ENCODE measurements at places on chromosomes 6 and 20.

- DNase-seq: no peak
Observed at GRCh38 chr6:12318749-12319148, 28.6 kb downstream of the EDN1 start.

DNA sequence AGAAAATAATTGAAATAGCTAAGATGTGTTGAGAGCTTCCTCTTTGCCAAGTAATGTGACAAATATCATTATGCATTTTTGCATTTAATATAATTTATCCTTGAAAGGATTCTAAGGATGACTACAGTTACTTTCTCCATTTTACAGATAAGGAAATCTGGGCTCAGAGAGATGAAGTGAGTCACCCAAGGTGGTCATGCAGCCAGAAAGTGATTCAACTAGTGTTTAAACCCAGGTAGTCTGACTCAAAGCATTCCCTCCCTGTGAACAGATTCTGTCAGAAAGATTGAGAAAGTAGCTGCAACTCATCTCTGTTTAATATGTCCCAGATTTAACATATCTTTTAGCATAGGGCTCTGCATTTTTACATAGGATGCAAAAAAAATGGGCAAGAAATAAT, 28.1 kb downstream of the NRSN1 start:
- DNase-seq: no peak

DNA sequence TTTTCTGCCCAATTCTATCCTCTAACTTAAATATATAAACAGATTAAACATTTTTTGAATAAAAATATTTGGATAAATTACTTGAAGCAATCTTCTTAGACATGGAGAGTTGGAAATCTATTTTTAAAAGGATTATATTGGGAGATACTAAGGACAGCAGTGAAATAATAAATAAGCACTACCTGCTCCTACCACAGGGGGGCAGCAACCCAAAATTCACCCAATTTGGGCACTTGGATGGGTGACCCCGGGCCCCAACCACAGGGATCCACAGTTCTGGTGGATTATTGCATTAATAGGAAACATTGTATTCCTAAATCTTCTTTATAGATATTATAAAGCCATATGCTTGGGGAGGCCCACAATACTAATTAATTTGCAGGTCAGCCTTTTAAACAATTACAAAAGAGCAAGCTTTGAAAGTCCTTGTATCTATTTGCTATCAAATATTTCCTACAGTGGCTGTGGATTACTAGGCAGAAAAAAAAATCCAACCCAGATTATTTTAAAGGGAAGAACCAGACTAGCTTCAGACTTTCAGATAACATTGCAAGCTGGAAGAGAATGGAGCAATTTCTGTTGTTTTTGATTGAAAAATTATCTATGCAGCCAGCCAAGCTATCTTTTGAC, 66.4 kb upstream of the PDE10A start:
- DNase-seq: no peak

GRCh38 chr6:13260101-13260598, 68.2 kb downstream of the TBC1D7 start:
- no peak for DNase-seq

DNA sequence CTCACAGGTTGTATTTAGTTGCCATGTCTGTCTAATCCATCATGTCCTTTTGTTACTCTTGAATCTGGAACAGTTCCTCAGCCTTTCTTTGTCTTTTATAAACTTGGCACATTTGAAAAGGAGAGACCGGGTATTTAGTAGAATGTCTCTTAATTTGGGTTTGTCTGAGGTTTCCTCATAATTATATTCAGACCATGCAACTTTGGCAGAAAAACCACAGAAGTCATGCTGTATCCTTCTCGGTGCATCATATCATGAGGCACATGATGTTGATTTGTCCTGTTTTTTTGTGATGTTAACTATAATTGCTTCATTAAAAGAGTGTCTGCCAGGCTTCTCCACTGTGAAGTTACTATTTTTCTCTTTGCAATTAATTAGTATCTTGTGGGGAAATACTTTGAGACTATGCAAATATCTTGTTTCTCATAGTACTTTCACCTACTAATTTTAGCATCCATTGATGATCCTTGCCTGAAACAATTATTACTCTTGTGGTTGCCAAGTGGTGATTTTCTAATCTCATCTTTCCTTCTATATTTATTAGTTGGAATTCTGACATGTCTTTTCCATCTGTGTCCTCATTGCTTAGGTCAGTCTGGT, 837.3 kb downstream of the DHX35 start:
- DNase-seq: no peak

DNA sequence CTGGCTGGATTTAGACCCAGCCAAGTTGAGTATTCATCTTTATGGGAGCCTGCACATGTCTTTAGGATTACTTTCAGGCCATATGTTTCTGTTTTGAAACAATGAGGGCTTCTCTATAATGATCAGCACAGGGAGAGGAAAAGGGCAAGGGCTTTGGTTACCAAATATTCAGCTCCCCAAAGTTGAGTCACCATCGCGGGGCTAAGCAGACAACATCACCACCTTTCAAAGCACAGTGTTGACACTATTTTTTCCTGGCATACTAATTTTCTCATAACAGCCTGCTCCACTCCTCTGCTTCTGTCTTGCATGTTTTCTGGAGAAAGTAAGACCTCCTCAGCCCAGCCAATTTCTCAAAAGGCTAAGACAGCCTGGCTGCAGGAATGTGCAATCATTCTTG, 4.9 kb downstream of the SCML4 start:
- DNase-seq: no peak

GRCh38 chr6:142155091-142155490, 8.0 kb downstream of the VTA1 start:
- DNase-seq: no peak

DNA sequence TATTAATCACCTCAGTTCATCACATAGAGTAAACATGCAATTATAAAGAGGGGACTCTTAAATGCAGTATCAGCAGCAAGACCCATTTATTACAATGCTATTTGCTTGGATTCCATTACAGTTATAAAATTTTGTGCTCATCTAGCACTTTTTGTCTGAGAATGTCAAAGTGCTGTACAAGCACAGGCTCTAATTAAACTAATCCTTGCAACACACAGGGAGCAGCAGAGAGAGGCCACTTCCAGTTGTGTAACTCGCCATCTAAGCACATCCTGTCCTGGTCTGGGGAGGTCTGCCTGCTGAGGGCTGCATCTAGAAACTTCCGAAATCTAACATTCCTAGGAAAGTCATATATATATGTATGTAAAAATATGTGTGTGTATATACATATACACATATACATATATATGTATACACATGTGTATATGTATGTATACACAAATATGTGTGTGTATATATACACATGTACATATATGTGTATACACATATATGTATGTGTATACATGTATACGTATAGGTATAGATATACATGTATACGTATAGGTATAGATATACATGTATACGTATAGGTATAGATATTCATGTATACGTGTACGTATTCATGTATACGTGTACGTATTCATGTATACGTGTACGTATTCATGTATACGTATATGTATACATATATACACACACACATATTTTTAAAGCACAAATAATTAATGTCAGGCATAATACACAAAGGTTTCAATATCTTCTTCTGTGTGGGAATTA, 136.4 kb upstream of the JARID2 start:
- no peak for DNase-seq

DNA sequence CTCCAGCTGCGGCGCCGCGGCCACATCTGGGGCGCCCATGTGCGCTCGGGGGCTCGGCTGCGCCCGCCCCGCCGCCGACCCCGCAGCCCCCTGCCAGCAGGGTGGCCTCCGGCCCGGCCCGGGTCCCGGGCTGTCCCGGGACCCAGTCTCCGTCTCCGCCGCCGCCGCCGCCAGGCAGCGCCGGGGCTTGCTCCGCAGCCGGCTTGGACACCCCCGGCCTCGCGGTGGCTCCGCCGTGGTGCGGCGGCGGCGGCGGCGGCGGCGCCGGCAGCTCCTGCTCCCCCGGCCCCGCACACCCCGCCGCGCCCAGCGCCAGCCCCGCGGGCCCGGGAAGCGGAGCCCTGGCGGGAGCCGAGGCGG, 219 bp downstream of the ISM1 start:
- DNase-seq: no peak

DNA sequence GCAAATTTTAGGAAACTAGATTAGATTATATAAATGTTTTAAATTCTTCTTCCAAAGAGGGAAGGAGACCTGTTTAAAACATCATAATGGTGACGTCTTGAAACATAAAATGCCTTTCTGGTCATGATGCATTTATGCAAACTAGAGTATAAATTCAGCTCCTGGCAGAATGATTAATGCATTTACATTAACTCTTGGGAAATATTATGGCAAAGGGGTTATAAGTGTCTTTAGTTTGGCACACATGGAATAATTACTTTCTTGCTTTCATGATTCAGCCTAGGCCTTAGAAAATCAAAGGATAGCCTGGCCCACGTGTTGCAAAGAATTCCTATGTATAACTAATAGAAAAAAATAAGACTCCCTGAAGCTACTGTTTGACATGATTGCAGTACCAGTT, 639.2 kb downstream of the RFPL4B start:
- no peak for DNase-seq

- DNase-seq: no peak
Observed at GRCh38 chr6:96786336-96786735, 50.9 kb downstream of the GPR63 start.

- DNase-seq: no peak
Observed at GRCh38 chr6:34390531-34391472, 1.7 kb downstream of the NUDT3 start.

DNA sequence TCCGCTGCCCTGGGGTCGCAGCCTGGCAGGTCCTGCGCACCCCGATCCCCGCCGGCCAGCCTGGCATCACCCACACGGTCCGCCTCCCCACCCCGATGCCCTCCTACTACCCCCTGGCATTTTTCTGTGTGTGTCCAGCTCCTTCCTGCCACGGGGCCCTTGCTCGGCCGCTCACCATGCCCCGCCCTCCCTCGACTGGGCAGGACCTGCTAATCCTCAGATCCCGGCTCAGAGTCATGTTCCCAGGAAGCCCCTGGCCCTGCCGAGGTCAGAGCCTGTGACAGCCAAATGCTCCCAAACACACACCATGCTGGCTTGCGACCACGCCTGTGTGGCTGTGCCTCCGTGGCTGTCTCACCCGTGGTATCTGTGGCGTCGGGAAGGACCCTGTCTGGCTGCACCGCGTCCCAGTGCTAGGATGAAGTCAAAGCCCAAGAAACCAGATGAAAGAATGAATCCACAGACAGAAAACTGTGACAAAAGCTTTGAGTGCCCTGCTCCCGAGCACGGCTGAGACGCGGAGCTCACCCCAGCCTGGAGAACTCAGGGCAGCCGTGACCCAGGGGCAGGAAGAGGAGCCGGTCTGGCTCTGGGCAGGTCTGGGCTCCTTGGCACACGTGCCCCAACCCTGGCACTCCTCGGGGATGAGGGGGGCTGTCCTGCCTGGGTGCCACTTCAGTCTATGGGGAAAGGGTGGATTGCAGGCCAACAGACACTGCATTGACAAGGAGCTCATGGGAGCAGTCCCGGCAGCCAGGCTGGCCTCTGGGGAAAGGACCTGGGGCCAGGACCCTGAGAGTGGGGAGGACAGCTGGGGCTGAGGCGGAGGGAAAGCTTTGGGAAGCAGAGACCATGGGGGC, 20.8 kb upstream of the SLCO4A1 start:
- DNase-seq: no peak

DNA sequence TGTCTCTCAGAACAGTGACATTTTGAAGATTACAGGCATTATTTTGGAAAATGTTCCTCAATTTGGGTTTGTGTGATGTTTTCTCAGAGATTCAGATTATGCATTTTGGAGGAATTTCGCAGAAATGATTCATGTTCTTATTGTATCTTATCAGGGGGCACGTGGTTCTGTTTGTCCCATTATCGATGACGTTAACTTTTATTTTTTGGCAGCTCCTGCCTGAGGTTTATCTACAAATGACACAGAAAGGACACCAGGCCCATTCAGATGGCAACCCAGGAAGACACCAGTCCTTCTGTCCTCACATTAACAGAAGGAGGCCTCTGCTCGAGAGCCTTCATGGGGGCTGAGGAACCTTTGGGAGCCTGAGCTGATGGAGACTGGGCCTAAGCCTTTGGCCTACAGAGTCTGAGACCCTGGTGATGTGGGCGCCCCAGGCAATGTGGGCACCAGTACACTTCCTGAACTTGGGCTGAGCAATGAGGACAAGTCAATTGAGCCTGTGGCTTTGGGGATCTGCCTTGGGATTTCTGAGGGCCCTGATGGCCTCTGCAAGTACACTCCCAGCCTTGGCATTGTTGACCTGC, 41.2 kb upstream of the EZR start:
- no peak for DNase-seq

GRCh38 chr20:17640875-17641378, 41.1 kb downstream of the RRBP1 start:
- DNase-seq: no peak

- no peak for DNase-seq
Observed at GRCh38 chr6:35282472-35282871, 15.1 kb upstream of the DEF6 start.

DNA sequence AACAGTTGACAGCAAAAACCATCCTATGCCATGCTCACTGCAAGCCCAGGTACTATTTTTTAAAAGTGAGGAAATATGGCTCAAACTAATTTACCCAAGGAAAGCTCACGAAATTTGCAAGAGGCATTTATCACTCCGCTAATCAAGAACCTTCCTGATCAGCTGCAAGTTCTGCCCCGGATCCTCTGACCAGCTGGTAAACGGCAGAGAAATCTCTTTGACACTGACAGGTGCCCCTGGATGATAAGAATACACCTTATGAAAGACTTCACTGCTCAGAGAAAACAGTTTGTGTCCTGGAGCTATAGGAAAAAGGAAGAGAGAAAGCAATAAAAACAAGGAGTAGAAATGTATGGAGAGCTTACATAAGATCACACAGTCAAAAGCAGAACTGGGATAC, 6.4 kb downstream of the CNKSR3 start:
- no peak for DNase-seq

DNA sequence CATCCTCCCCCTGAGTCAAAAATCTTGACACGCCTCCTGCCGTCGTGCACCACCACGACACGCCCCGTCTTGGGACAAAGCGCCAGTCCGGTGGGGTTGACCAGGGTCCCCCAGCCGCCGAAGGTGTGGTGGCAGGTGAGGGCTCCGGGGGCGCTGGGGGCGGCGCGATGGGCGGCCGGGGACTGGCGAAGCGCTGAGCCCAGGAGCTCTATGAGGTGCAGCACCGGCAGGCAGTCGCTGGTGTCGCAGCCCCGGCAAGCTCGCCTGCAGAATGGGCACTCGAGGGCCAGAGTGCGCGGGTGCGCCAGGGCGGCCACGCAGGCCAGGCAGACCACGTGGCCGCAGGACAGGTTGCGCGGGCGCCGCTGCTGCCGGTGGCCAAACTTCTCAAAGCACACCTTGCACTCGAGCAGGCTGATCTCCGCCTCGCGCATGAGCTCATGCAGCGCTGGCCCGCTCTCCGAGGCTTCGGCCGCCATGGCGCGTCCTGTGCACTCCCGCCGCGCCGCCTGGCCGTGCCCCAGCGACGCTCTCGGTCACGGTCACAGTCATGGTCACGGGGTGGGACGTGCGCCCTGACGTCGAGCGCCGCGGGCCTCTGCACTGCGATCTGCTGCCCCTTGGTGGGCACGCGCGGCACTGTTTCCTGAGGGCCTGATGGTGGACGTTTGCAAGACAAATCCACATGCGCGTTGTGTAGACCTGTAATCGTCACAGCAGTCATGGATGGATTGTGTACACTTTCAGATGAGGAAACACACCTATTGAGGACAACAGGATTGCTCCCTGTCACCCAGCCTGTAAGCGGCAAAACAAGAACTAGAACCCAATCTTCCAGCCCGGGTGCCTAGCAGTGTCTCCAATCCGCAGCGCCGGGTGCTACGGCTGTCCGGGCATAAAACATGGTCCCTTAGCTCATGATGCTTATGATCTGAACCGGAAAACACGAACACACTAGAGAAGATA, at the start of gene NHLRC1:
NHLRC1 (minus strand) TSS at position 550 of the 966 bp plus-strand sequence; CDS start at position 479, 71 bp downstream.
- DNase-seq: peak; percentile 71
